ENCODE measurements at places on chromosomes 7 and 10.

DNA sequence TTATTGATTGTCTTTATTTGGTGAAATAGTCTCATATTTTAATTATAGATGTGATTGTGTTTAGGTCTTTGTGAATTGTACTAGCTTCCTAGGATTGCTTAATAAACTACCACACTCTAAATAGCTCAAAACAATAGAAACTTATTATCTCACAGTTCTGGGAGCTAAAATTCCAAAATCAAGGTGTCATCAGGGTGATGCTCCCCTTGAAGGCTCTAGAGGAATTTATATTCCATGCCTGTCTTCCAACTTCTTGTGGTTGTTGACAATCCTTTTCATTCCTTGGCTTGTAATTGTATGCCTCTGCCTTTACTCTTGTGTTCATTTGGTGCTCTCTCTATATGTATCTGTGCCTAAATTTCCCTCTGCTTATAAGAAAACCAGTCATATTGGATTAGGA lies 155.3 kb upstream of the AKR1E2 start:
- DNase-seq = no peak

GRCh38 chr10:70664702-70665195 lies 7.6 kb upstream of the ADAMTS14 start:
- DNase-seq = no peak

- no peak for DNase-seq
Measured at GRCh38 chr10:72890086-72890485, 3.5 kb upstream of the OIT3 start.

DNA sequence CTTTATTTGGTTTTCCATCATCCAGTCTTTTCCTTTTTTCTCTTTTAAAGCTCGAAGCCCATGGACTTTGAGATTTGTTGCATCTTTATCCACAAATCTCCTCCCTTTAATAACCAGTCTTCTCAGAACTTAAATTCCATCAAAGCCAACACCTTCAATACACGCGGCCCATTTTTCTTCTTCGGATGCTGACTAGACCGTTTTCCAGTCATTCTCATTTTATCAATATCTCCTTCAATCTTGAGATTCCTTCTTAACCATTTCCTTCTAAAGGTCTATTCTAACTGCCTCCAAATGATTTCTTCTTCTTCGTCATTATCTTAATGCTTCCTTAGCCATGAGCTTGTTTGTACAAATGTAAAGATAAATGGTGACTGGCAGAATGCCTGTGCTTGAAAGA lies 173.5 kb downstream of the BAMBI start:
- DNase-seq = no peak
